ENCODE measurements at places on chromosomes 5 and 9.

GRCh38 chr5:142613271-142613671 lies 72.6 kb downstream of the FGF1 start:
- DNase-seq = peak; percentile 98

DNA sequence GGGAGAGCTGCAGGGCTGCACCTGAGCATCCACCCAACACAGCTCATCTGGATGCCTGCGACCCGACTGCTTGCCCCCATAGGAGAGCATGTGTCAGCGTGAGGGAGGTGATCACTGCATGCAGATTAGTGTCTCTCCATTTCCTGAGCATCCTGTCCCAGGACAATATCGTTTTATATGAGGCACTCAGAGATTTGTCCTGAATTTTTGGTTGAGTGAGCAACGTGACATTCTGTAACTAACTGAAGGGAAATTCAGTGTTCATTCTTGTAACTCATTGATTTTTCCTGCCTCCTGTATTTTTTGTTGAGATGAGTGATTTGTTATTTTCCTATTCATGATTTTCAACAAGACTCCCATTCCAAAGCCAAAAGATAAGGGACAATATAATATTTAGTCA lies 20.7 kb upstream of the ANKRD34B start:
- DNase-seq = no peak

DNA sequence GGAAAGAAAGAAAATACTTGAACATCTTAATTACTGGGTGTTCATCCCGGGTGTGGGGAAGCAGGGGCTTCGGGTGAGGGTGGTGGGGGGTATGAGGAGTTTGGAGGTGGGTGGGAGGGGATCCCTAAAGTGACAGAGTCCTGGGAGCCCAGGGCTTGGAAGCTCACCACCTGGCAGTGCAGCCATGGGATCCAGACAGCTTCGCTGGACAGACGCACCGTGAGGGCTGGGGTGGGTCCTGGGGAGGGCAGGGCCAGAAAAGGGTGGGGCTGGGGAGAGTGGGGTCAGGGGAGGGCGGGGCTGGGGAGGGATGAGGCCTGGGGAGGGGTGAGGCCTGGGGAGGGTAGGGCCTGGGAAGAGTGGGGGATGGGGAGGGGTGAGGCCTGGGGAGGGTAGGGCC lies 127.5 kb upstream of the LPCAT1 start:
- no peak for DNase-seq

- no peak for DNase-seq
Observed at GRCh38 chr9:112169368-112169767, 5.7 kb downstream of the SUSD1 start.

DNA sequence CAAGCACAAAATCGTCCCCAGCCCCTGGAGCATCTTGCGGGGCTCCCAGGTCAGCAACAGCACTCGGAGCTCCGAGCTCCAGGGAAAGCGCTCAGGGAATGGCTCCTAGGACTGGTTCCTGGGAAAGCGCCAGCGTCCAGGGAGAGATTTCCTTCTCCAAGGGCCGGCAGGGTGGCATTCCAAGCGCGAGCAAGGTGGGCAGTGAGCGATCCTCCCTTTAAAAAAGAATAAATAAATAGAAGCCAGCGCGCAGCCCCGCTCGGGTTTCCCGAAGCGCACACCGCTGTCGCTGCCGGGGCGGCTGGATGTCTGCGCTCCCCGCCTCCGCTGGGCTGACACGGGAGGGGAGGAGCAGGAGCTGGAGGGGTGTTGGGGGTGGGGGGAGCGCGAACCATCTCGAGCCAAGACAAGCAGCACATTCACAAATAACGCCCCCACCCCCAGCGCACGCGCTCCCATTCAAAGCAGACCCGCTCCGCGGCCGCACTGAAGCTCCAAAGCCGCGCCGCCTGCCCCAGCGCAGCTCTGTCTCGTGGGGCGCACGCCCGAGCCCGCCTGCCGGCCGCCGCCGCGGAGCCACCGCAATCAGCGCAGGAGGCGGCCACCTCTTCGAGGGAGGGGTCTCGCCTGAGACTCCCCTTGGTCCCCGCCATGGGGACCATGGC lies 327.4 kb downstream of the SH3GL2 start:
- DNase-seq = no peak

All from fibroblast of upper back skin (primary cell).